ENCODE measurements at places on chromosomes 3 and 15.

DNA sequence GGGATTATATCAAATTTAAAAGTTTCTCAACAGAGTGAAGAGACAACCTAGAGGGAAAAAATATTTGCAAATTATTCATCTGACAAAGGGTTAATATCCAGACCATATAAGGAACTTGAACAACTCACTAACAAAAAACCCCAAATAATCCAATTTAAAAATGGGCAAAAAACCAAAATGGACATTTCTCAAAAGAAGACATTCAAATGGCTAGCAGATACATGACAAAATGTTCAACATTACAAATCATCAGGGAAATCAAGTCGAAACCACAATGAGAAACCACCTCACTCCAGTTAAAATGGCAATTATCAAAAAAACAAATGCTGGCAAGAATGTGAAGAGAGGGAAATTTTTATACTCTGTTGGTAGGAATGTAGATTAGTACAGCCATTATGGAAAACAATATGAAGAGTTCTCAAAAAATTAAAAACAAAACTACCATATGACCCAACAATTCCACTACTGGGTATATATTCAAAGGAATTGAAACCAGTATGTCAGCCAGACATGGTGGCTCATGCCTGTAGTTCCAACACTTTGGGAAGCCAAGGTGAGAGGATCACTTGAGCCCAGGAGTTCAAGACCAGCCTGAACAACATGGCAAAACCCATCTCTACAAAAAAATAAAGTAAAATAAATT lies 88.5 kb downstream of the CSNK1G1 start:
- DNase-seq: no peak

DNA sequence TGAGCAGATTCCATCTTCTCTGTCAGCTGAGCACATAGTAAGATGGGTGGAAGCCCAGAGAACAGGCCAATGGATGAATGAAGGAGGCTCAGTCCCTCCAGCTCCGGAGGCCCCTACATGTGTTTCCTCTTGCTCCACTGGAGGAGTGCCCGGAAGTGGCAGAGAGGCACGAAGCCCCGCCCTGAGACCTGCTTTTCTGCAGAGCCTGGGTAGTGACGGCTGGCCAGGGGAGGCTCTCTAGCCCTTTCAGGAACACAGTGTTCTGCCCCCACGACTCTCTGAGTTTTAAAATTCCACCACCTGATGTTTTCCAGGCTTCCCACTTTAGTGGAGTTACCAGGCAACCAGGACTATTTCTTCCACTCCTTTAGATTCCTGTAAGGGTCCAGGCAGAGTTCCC lies 149.4 kb upstream of the SLC6A11 start:
- DNase-seq: no peak

GRCh38 chr15:70067681-70068080 lies 30.0 kb downstream of the TLE3 start:
- DNase-seq: no peak

DNA sequence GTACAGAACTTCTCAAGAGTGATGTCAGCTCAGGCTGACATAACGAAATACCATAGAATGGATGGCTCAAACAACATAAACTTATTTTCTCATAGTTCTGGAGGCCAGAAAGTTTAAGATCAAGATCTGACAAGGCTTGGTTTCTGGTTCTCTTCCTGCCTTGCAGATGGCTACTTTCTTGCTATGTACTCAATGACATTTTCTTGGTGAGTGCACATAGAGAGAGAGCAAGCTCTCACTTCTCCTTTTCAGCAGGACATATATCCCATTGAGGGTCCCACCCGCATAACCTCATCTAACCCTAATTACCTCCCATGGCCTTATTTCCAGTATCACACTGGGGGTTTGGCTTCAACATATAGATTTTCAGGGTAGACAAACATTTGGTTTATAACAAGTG lies 1072.1 kb downstream of the PLOD2 start:
- DNase-seq: no peak

GRCh38 chr15:47890397-47891150 lies 173.3 kb downstream of the SEMA6D start:
- no peak for DNase-seq

DNA sequence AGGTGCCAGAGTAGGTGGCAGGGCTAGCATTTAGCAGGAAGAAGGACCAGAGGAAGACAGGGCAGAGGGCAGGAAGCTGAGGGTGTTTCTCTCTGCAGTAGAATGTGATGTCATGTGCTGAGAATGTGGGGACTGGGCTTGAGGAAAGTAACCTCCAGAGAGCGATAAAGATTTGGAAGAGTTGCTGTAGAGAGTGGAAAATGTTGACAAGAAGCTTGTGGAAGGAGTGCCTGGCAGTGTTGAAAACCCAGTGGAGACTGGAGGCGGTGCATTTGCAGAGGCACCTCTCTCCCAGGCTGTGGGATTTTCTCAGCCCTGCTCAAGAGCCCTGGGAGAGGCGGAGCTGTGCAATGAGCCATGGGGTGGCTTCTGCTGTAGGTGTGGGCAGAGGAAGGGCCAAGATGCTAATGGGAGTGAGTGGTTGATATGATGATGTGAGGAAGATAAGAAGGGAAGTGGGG lies 54.8 kb downstream of the MESD start:
- DNase-seq: no peak

DNA sequence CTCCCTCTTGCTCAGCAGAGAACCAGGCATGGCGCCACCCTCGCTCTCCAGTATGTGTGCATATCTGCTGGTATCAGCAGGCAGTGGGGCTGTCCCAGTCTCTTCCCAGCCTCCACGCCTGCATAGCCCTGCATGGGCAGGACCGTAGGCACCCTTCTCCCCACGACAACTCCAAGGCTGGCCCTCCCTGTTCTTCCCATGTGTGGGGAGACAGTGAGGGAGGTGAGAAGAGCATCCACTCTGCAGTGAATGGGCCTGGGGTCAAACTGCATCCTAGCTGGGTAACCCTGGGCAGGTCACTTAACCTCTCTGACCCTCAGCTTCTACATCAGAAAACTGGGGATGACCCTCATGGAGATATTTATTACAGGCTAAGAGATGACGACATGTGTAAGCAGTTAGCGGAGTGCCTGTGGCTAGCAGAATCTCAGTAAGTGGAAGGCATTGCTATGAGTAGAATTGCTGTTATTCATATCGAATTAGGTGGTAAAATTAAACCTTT lies 13.3 kb upstream of the SSUH2 start:
- no peak for DNase-seq

DNA sequence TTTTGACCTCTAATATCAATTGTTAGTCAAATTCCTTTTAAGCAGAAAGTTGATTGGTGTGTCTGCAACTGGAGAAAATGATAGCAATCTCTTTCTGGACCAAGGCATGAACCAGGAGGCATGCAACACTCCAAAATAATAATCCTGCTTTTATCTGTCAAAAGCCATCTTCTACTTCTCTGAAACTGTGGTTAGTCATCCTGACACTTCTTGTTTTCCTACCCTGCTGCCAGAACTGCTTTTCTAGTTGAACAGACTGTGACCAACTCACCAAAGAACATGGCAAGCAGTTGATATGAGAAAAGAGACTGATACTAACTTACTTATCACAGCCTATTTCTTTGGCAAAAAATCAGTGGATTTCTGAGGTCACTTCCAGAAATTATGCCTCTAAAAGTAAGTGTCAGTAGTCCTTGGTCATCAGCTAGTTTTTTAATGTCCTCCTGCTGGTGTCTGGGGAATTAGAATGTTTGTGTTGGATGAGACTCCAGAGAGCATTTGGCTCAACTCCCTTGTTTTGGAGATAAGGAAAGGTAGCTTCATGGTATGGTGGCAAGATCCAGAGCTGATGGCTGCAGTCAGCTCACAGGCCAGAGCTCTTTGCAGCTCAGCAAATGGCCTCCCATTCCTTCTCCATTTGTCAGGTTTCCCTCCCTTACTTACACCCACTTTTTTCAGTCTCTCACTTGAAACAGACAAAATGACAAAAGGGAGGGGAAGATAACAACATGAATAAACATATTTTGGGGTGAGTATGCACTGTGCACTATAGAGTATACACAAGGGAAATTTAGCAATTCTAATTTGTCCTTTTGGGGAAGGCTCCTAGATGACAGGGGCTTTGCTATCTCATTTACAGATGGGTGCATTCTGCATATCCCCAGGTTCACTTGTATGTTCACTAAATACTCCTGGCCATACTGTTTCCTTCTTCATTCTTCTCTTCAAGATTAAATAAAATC lies 7.0 kb downstream of the CRYGS start:
- DNase-seq: no peak

DNA sequence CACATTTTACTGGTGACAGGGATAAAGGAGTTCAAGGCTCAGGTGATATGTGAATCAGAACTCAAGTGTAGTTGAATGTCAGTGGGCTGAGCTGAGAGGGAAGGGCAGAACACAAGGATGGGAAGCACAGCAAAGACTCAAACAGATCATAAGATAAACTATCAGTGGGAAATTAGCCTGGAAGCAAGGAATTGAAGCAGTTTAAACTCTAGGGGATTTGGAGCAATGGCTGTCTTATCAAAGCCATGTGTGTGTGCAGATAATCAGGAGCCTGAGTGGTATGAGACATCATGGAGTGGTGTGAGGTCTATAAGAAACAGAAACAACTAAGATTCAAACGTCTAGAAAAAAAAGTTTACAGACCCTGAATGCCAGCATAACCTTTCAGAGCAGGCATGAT lies 634.6 kb downstream of the AGBL1 start:
- no peak for DNase-seq

GRCh38 chr3:171860830-171861535 lies 17.8 kb downstream of the TMEM212 start:
- no peak for DNase-seq

DNA sequence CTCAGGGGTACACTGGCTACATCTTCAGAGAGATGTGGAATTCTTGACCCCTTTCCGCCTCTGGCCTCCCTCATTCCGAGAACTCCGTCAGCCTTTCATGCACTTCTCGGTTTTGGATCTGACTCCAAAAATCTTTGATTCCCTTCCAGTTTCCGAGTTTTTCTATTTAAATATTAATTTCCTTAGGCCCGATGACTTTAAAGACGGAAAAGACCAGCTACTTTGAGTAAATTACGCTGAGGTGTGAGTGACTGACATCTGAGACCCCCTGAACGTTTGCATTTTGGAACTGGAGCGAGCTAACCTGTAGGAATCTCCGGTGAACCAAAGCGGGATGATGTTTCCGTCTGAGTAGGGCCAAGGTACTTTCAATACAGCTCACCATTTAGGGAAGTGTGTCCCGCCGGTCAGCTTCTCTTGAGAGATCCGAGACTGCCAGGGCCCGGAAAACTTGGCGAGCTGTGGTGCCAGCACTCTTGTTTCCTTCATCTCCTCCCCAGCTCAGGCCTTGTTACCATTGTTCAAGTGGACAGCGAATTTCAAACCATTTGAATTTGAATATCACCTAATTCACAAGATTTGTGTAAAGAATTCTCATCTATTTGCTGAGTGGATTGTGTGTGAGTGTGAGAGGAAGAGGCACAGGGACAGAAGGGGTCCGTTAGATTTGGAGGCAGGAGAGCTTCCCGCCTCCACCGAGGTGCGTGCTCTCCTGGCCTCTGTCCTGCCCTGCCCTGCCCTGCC lies 5.4 kb downstream of the SOX14 start:
- no peak for DNase-seq

DNA sequence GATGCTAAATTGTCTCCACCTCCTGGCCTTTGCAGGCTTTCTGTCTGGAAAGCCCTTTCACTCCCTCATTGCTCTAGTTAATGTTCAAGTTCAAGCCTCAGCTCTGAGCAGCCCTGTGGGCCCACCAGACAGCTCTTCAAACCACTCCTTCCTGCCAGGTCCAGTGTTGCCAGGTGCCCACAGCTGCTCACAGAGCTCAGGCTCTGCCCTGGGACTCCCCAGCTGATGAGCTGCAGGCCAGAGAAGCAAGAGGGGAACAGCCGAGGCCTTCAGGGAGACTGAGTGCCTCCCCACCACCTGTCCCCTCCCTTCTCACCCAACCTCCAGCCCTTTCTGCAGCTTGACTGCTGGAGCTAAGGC lies 1.3 kb upstream of the ZBTB47 start:
- no peak for DNase-seq

DNA sequence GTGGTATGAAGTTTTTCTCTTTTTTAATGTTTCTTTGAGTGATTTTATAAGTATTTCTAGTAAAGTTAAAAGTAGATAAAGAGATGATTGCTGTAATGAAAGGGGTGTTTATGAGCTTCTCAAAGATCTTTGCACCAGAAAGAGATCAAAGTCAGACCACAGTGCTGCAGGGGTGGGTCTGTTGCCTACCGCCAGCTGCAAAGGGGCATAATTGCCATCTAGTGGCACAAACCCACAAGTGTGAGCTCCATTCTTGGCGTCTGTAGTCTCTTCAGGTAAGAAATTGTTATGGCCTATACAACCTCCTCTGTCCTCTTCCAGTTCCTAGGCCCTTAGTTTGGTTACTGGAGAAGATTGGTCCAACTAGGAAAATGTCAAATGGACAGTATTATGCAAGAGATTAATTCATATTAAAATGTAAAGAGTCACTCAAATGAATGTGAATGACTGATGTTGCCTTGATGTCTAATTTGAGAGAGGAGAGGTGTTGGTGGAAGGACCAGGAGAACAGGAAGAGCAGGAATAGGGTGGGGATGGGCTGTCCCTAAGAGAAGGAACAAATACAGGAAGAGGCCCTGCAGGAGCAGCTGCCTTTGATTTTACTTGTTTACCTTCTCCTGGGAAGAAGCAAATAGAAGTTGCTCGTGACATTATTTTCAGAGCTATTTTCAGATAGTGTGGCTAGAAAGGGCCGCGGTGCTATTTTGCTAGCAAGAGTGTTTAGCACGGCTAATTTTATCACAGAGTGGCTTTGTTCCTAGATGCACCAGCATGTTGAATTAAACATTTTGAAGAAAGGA lies 53.0 kb upstream of the GSK3B start:
- DNase-seq: no peak

GRCh38 chr15:92091155-92091734 lies 237.7 kb downstream of the SLCO3A1 start:
- no peak for DNase-seq

DNA sequence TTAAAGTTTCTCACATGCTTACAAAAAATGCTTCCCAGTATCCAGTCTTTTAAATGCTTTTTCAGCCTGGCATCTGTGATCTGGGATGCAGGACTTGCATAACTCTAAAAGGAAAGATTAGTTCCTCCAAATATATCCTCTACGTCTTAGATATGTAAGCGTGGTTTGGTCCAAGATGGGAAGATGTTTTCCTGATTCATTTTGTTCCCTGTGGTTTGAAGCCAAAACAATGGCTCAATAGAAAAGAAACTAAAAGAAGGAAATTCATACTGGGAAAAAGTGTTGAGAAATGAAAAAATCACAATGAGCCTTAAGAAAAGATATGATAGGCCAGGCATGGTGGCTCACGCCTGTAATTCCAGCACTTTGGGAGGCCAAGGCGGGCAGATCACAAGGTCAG lies 1002.8 kb downstream of the NAALADL2 start:
- no peak for DNase-seq

DNA sequence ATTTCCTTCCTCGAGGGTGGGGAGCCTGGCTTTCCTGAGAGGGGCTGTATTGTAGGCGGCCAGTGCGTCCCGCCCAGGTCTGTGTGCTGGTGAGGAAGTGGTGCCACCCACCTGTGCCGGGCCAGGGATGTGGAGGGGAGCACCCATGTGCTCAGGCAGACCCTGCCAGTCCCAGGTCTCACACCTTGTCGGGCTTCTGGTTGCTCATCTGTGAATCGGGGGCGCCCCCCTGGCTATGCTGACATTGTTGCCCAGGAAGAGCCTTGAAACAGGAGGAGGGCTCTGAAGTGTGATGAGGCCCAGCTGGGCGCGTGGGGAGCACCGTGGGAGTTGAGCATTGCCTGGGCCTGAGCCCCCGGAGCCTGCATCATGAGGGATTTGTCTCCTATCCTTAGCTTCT lies 4.8 kb downstream of the FBLN2 start:
- DNase-seq: no peak

- DNase-seq: no peak
Measured at GRCh38 chr15:49036650-49037545, 9.3 kb downstream of the SECISBP2L start.

GRCh38 chr15:99279827-99280226 lies 28.5 kb downstream of the LRRC28 start:
- DNase-seq: no peak

GRCh38 chr3:149936812-149937230 lies 33.9 kb downstream of the PFN2 start:
- peak; percentile 5 for DNase-seq

Data from keratinocyte (primary cell).